CD8-positive, alpha-beta memory T cell (primary cell): ENCODE measurements at places on chromosomes 3 and 15. TPM values are rescaled to one million over a fixed set of nuclear protein-coding genes. Genes with fewer than 3 reads are reported as not detected.

DNA sequence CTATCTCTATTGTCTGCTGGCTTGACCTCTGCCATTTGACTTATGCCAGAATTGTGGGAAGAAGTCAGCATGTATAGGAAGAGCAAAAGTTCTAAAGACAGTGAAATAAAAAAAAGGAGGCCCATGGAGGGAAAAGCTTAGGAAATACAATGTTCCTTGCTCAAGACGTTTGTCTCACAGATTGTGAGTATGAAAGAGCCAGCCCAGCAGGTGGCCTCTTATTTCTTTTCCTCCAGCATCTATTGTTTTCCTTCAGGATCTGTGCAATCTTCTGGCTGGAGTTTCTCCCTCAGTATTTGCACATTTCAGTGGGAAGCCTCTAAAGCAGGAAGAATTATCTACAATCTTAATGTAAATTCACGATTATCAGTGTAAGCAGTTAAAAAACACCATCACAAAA is 43.7 kb downstream of the ZDHHC3 start:
- DNase-seq, result no peak
- no peak overlapping the region for H3K27ac ChIP-seq
- no peaks in the 10 kb centered on the region for H3K4me1 ChIP-seq
- no peak overlapping the region for H3K4me3 ChIP-seq
- H3K27me3 ChIP-seq, result no peaks in the 10 kb centered on the region
- H3K36me3 ChIP-seq, result peaks cover 15% of the 10 kb centered on the region

GRCh38 chr3:138139691-138140090 is 7.5 kb upstream of the A4GNT start:
- H3K4me3 ChIP-seq, result no peak overlapping the region
- no peaks in the 10 kb centered on the region for H3K36me3 ChIP-seq
- no peaks in the 10 kb centered on the region for H3K27me3 ChIP-seq
- DNase-seq, result no peak
- no peak overlapping the region for H3K27ac ChIP-seq
- no peaks in the 10 kb centered on the region for H3K4me1 ChIP-seq

- no peaks in the 10 kb centered on the region for H3K27me3 ChIP-seq
- peaks cover 54% of the 10 kb centered on the region for H3K4me1 ChIP-seq
- H3K4me3 ChIP-seq, result no peak overlapping the region
- no peak overlapping the region for H3K27ac ChIP-seq
Measured at GRCh38 chr3:141795741-141796080, 32.5 kb downstream of the GRK7 start.

The PLOD2 gene
- total RNA-seq, result 0.18 TPM

- peaks cover 19% of the 10 kb centered on the region for H3K4me1 ChIP-seq
- no peak for DNase-seq
Measured at GRCh38 chr15:40739854-40740253, 15.2 kb downstream of the RMDN3 start.

GRCh38 chr15:48422401-48422800 is 91.2 kb downstream of the DUT start:
- no peaks in the 10 kb centered on the region for H3K36me3 ChIP-seq
- no peak overlapping the region for H3K4me3 ChIP-seq
- no peak for DNase-seq

The EFCAB12 gene
- total RNA-seq, result 0.40 TPM

GRCh38 chr3:42991341-42992315 is 12.5 kb downstream of the GASK1A start:
- DNase-seq, result no peak
- no peaks in the 10 kb centered on the region for H3K36me3 ChIP-seq
- no peaks in the 10 kb centered on the region for H3K27me3 ChIP-seq
- no peak overlapping the region for H3K27ac ChIP-seq
- no peak overlapping the region for H3K4me3 ChIP-seq

DNA sequence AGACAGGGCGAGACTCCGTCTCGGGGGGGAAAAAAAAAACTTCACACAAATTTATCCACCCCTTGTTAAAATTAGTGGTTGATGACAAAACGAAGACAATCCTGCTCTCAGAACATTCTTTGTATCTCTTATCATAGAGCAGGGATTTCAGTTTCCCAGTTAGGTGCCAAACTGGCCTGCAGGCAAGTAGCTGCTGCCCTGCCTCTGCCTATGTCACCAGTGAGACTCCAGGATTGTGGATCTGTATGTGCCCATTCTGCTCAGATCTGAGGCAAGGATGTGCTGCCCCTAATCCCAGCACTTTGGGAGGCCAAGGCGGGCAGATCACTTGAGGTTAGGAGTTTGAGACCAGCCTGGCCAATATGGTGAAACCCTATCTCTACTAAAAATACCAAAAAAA is 54.4 kb downstream of the IQGAP1 start:
- H3K27me3 ChIP-seq, result no peaks in the 10 kb centered on the region
- DNase-seq, result no peak
- peaks cover 17% of the 10 kb centered on the region for H3K36me3 ChIP-seq
- H3K4me3 ChIP-seq, result no peak overlapping the region
- no peak overlapping the region for H3K27ac ChIP-seq

- DNase-seq, result no peak
- H3K4me3 ChIP-seq, result no peak overlapping the region
- no peak overlapping the region for H3K27ac ChIP-seq
- no peaks in the 10 kb centered on the region for H3K4me1 ChIP-seq
Measured at GRCh38 chr3:179958759-179959158, 78.0 kb downstream of the PEX5L start.

The IL17RD gene
- total RNA-seq, result 0.04 TPM

DNA sequence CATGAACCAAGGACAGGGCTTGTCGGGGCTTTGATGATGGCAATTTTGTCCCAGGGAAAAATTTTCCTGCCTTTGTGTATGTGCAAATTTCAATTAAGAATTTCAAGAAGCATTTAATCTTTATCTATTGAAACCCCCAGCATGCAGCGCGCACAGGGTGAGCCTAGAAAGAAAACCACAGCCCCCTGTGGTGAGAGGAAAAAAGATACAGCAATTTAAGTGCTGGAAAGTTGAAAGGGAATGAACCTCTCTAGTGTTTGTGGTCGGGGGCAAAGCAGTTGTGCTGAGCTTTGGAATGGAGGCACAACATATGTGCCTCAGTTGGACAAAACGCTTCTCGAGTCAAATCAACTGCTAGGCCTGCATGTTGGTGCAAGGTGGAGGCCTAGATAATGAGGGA is 111.8 kb upstream of the C15orf61 start:
- no peak overlapping the region for H3K4me3 ChIP-seq
- no peak overlapping the region for H3K27ac ChIP-seq
- no peak for DNase-seq

The C3orf22 gene
- total RNA-seq, result not detected

The RSRC1 gene
- total RNA-seq, result 43.3 TPM
